Caki2 (cell line): ENCODE measurements at places on chromosomes 5 and 9. TPM values are rescaled to one million over a fixed set of nuclear protein-coding genes. Genes with fewer than 3 reads are reported as not detected.

DNA sequence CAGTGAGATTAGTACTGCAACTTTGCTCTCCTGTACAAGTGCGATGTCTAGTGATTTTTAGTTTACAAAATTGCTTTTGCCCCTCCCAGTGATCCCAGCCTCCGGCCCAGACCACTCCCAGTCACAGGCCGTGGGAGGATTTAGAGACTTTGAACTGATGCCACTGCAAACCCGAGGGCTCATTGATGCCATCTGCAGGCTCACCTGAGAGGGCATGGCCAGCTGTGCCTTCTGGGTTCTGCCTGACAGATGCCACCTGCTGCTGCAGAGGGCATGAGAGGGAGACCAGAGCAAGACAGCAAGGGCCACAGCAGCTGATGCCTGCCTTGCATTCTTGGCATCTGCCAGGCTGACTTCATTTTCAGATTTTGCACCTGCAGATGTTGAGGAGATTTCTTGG, 593.8 kb downstream of the CDK5RAP2 start:
- no peak for DNase-seq

DNA sequence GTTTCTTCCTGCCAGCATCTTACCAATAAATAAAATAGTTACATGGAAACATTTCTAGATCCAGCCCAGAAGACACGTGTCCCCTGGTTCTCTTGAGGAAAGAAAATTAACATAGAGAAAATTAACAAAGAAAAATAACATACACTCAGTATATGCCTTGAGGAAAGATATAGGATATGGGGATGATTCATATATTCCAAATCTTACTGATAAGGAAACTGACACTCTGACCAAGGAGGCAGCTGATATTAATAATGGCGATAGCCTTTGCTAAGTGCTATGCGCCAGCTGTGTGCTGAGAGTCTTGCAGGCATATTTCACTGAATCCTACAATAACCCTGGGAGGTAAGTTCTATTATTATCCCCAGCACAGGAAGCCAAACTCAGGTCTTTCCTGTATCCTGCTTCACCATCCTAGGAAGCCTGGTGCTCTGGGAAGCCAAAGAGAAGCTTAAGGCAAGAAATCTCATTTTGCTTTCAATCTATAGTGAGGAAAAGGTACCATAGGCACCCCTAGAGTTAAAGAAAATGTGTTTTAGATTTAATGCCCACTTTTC, 302.7 kb upstream of the NREP start:
- DNase-seq, result no peak

DNA sequence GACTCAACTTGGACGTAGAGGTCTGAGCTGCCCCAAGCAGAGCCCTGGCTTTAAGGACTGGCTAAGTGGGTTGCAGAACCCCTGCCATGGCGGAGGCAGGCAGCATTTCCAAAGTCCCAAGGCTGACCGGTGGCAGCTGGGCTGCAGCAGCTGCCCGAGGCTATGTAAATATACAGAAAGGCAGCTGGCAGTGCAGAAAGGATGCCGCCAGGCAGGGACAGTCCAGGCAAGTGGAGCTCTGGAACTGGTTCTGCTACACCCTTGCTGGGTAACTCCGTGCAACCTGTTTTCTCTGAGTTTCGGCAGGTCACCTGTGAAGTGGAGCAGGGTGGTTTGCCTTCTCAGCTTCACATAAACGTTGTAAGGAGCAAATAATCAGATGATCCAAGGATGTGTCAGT, 46.0 kb downstream of the SHB start:
- no peak for DNase-seq

Gene CARTPT
- total RNA-seq, result not detected in 2 replicates

Gene PCDHGA7
- not detected in 2 replicates for total RNA-seq

DNA sequence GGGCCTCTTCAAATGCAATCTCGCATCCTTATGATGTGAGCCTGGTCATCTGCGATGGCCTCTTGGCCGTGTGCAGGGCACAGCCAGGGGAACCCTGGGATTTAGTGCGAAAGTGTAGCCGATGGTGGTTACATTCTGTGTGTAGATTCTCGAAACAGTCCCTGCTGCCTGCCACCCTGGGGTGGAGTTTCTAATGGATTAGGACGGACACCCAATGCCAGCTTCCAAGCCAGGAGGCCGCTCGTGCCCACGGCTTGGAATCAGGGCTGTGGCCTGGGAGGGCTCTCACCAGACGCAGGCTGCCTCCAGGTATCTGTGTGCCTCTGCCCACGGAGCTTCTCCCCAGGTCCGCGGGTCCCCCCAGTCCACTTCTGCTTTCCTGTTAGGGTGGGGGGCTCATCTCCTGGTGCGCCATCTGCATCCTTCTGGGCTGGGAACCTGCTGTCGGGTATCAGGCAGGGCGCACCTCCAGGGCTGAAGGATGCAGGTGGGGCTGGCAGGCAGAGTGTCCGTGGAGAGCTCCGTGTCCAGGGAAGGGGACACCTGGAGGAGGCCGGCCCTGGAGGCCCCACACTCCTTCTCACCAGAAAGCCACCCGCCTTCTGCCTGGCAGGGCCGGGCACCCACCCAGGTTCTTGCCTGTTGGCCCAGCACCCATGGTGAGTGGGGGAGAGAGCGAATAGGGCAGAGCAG, 3.4 kb upstream of the SLC12A7 start:
- DNase-seq, result no peak

DNA sequence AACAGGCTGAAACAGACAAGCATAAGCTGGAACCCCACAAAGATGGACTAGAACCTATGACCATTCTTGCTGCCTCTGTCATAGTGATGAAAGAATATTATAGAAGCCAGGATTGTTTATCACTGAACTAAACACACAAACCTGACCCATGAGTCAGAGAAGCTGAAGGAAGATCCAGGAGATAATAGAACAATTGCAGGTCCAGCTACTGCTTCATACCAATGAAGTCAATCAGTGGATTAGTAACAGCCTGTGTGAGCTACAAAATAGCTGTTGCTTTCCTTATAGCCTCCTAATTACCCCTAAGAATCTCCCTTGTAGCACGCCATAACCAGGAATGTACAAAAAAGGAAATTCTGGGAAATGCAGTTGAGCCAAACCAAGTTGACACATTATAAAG, 459.9 kb upstream of the ZNF462 start:
- DNase-seq, result no peak

Gene ZDHHC11
- 1.2 and 2.2 TPM in 2 replicates for total RNA-seq

Gene KIF20A
- 33.1 and 43.9 TPM in 2 replicates for total RNA-seq

Gene IFNB1
- total RNA-seq, result not detected in 2 replicates

Gene NR5A1
- not detected in 2 replicates for total RNA-seq

DNA sequence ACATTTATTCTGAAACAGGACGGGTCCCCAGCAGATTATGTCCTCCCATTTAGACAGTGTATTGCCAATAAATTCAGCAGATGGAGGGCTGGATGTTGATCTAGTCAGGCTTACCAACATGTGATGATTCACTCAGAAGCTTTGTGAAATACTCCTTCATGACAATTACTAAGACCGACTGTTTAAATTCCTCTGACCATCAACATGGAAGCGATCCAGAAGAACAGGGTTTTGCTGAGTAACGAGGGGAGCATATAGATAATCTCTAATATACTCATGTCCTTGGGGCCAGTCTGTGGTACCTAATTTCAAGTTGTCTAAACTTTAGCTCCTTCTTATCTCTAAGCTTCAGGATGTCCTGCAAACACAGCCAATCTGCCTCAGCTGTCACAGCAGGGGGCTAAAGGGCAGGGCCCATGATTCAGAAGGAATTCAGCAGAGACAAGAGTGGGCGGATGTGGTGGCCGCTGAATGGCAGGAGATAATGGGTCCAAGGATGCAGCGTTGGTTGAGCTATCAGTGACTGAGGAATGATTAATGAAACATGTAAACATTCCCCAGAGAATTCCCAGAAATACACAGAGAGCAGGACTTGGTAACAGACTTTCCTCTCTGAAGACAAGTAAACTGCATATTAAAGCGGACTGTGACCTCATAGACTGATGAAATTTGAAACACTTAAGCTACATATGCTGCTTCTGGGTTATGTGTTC, 109.4 kb downstream of the ANKRD55 start:
- peak; percentile 98 for DNase-seq

Gene EIF4E1B
- not detected in 2 replicates for total RNA-seq

Gene SPIN1
- total RNA-seq, result 83.5 and 85.7 TPM in 2 replicates

Gene PCDHA4
- total RNA-seq, result 10.8 and 11.5 TPM in 2 replicates

Gene ENTPD2
- not detected in 2 replicates for total RNA-seq

Gene DOCK2
- 12.5 and 40.4 TPM in 2 replicates for total RNA-seq

GRCh38 chr5:41649659-41650058, 139.3 kb upstream of the PLCXD3 start:
- peak; percentile 17 for DNase-seq

- DNase-seq, result no peak
Observed at GRCh38 chr5:166369807-166370206, 1921.6 kb upstream of the WWC1 start.

DNA sequence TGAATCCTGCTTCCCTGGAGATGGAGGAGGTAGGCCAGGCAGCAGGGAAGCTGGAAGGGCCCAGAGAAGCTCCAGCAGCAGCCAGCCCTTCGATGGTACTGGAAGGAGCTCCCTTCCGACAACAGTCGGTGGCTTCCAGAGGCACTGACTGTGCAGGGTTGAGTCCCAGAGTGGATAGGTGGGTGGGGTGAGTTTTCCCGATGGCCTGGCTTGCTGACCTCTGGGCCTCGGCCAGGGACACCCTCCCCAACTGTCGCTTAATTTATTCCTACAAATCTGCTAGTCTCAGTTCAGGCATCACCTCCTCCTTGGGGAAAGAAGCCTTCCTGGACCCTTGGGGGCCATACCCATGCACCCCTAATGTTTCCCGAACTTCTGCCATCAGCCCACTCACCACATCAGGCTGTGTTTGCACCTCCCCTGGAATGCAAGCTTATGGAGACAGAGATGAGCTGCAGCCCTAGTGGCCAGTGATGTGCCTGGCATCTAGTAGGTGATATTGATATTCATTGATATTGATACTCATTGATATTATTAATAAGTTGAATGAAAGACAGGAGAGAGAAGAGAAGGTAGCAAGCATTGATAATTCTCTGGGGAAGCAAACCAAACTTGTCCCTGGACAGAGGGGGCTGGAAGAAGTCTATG, 104.6 kb upstream of the BOD1 start:
- DNase-seq, result no peak

DNA sequence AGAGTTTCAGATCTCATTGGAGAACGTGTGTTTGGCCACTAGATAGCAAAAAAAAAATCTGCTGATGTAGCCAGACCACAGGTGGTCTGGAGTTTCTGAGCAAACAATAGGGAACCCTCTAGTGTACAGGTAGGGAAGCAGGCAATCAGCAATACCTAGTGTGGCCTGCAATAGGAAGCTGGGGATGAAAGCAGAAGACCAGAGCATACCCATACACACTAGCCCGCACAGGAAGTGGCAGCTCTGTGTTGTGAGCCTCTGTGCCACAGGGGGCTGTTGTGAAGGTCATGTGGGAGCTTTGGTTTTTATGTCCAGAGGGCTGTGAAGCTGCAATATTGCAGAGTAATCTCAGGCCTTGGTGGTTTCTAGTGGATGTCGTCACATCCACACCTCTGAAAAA, 81.2 kb downstream of the MTAP start:
- DNase-seq, result no peak

DNA sequence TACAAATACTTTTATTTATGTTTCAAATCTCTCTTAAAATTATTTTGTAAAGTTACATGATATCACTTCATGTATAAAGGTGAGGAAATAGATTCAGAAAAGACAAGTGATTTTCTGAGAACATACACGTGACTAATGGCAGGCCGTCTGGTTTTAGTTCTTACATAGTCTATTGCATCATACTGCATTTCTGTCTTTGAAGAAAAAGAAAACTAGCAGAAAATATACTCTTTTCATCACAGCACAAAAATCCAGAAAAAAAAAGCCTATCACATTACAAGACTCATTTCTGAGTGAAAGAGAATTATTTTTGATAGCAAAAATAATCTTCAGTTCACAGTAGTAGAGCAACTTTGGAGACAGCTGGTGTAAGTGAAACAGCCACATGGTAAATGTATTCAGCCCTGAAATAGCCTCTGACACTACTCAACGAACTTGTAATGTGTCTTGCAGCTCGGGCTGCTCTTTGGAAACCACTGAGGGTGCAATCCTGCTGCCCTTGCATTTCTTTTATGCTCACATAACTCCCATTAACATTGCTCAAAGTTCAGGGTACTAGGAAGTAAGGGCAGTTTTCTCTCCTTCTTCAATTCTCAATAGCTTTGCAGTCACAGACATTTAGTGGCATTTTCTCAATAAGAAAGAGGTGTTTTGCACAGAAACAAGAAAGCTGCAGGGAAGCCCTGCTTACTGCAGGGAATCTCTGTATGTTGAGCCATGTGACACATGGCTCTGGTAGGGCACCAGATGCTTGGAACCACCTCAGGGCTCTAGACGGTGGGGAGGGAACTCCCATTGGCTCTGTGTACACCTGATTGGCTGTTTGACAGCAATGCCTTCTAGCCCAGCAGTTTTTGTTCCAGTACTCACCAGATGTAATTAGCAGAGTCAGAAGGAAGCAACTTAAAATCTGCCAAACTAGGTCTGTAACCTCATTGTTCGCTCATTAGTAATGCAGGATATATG, 845.3 kb upstream of the PTPRD start:
- no peak for DNase-seq

DNA sequence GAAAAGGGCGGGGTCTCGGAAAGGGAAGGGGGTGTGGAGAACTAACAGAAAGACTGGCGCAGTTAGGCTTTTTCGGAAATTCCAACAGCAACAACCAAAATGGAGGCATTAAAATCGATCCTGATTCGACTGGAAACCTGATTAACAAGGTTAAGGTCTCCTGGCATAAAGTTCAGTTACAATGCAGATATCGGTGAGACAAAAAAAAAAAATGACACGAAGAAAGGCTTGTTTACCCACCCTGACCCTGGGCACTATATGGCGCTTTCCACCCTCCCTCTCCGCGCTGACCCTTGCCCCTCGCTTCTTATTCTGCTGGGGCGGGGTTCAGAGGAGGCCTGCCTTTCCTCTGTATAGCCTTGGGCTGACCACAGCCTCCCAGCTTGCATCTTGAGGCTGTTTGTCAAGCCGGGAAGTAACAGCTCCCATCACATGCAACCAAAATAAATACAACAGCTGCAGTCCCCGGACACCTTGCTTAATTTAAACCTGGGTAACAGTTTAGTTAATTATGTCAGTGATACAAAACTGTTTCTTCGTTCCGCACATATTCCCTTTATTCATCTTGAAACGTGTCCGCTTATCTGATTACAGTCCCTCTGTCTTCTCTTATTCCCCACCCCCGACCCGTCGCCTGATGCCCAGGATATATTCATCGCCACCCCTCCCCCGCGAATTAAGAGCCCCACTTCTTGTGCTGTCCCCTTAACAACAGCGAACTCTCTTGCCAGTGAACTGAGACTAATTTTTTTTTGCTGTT, 795 bp upstream of the PJA2 start:
- DNase-seq, result peak; percentile 89

GRCh38 chr5:164002214-164002613, 496.8 kb downstream of the MAT2B start:
- DNase-seq, result no peak

DNA sequence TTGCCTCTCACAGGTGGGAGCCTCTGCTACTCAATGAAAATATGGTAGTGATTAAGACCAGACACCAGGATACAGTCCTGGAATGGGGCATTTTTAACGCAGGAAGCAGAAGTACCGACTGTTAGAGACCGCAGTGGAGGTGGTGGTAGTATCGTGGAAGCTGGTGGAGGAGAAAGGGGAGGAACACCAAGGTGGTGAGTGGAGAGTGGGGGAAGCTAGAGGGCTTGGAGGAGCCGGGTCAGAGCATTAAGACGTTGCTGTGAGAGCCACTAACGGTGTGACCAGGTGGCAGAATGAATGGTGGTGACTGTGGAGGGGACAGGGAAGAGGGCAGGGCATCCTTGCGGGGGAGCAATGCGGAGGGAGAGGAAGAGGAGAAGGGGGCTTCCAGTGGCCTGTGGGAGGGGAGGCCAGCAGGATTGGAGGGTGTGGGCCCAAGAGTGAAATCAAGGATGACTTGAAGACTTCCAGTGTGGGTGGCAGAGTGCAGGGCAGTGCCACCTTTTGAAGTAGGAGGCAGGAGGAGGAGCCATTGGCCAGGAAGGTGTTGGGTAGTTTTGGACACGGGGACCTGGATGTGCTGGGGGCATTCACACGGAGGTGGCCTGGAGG, 1.6 kb upstream of the UBAC1 start:
- DNase-seq, result no peak
